T-helper 1 cell (primary cell): ENCODE measurements at places on chromosomes 5 and 9.

DNA sequence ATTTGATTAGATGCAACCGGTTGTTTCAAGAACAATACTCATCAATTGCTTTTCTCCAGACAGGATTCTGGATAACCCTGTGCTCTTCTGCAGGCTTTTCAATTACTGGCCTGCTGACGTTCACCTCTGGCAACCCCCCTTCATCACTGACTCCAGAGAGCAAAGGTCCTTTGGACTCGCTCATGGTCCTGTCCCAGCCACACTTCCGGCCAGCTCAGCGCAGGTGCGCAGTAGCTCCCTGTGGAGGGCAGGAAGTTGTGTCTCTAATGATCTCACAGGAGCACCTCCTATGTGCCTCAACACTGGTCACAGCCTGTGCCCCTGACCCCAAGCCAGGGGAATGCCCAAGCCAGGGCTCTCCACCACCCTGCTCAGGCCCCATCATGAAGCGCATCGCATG lies 44.0 kb downstream of the OLFM1 start:
- no peak for DNase-seq

- DNase-seq: no peak
Observed at GRCh38 chr9:14061936-14062585, 251.9 kb downstream of the NFIB start.

DNA sequence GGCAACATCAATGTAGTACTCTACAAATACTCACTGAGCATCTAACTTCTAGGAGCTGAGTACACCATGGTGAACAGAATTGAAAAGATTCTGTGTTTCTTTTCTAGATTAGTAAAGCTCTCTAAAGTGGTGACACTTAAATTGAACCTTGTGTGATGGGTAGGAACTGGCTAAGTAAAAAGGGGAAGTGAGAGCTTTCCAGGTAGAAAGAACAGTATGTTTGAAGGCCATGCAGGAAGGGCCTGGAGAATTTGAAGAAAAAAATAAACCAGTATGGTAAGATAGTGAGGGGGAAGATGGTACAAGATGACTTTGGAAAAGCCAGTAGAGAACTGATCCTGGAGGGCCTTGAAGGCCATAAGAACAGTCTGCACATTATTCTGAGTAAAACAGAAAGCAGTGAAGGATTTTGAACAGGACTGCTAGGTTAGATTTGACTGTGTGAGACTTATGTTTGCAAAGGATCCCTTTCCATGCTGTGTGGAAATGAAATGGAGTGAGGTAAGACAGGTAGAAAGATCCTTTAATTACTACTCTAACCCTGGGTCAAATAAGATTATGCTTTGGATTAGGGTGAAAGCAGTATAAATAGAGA lies 46.7 kb upstream of the UBQLN1 start:
- DNase-seq: no peak

GRCh38 chr9:113524468-113524867 lies 60.9 kb downstream of the RGS3 start:
- DNase-seq: no peak

GRCh38 chr9:130893341-130894101 lies 3.1 kb downstream of the QRFP start:
- DNase-seq: no peak

- no peak for DNase-seq
Observed at GRCh38 chr9:17487467-17487866, 91.4 kb upstream of the SH3GL2 start.

DNA sequence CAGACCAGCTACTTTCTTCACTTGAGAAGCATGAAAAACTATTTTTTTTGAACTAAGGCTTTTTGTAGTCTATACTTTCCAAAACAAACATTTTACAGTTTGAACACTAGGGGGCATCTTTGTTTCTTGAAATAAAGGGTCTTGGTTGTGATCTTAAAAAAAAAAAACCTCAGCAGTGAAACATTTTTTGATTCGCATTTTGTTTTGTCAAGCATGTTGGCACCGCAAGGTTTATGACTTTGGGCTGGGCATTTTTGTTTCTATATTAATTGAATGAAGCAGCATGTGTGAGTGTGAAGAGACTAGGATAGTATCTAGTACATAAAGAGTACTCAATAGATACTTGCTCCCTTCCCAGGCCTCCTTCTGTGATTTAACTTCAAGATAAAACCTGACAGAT lies 31.6 kb upstream of the ACOT12 start:
- DNase-seq: no peak

DNA sequence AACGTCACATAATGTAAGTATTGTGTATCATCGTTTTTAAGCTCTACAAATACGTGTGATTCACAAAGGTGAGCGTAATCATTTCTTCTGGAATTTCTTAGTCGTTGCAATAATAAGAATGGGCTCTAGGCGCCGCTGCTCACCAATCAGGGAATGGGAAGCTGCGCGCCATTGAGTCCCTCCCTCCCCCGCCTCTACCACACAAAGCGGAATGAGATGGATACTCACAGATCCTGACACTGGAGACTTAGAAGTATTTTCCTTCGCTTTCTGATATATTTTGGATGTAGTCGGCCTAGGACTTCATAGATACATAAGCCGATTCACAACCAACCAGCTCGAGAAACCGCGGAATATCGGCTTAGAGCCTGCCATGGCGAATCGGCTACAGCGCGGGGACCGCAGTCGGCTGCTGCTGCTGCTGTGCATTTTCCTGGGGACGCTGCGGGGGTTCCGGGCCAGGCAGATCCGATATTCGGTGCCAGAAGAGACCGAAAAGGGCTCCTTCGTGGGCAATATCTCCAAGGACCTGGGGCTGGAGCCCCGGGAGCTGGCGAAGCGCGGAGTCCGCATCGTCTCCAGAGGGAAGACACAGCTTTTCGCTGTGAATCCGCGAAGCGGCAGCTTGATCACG lies at the start of gene PCDHGA11:
TSS of gene PCDHGA11 (plus strand) at position 197 of the 634 bp plus-strand sequence. CDS start at position 374, 177 bp downstream.
- DNase-seq: no peak

DNA sequence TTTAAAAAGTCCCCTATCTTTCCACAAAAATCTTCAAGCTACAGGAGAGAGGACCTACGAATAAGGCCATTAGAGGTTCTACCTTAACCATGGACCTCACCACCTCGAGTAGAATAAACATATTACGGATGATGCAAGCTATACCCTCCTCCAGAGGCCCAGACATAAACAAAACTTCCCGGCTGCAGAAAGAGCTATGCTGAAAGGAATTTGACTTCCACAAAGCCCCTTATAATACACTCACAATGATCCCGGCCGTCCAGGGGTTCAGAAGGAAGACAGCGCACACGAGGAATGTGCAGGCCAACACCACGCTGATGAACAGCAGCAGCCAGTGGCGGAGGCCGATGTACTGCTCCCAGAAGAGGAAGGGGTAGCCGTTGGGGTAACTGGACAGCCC lies 59.0 kb downstream of the PTCH1 start:
- DNase-seq: no peak
